ENCODE measurements at places on chromosomes 7 and 10.

- DNase-seq, result peak; percentile 73
Observed at GRCh38 chr10:15515202-15515601, 144.1 kb upstream of the FAM171A1 start.

GRCh38 chr10:119370972-119371703 lies 163.8 kb downstream of the GRK5 start:
- peak; percentile 90 for DNase-seq

- peak; percentile 48 for DNase-seq
Observed at GRCh38 chr7:20435305-20435704, 104.6 kb downstream of the ITGB8 start.

DNA sequence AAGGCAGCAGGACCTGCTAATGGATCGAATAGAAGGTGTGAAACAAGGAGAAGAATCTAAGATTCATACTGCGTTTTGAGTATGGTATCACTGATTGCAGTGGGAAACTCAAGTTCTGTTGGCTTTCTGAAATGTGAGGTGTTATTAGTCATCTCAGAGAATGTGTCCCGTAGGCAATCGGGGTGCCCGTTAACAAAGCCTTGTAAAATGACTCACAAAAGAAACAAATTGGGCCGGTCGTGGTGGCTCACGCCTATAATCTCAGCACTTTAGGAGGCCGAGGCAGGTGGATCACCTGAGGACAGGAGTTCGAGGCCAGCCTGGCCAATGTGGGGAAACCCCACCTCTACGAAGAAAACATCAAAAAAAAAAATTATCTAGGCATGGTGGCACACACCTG lies 118.2 kb upstream of the C7orf33 start:
- DNase-seq, result no peak

DNA sequence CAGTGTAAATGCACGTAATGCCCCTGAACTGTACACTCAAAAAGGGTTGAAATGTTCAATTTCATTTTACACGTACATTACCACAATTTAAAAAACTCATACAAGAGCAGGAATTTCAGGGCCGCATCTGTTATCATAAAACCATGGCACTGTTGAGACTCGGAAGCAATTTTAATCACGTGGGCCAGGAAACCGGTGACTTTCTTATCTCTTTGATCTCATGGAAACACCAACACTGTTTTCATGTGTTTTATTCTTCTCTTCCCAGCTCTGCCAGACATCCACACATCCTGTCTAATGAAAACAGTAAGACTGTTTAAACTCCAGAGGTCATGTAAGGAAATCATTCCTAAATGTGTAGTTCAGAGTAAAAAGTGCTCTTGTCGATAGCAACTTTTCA lies 35.9 kb downstream of the PTPRE start:
- DNase-seq, result no peak

GRCh38 chr10:130869179-130869841 lies 442.2 kb downstream of the TCERG1L start:
- DNase-seq, result no peak

GRCh38 chr10:130453036-130453720 lies 317.0 kb downstream of the GLRX3 start:
- no peak for DNase-seq

All from fibroblast of skin of abdomen (primary cell).